NCI-H1417 (cell line): ENCODE measurements at places on chromosomes 4 and X.

- DNase-seq = peak; percentile 94
These were observed 64.6 kb downstream of the ANAPC4 start for GRCh38 chr4:25441519-25442117.

- peak; percentile 13 for DNase-seq
These were observed 721 bp upstream of the MAOA start for GRCh38 chrX:43655151-43656004.

GRCh38 chr4:8829584-8829983 lies 42.1 kb downstream of the HMX1 start:
- DNase-seq = no peak

DNA sequence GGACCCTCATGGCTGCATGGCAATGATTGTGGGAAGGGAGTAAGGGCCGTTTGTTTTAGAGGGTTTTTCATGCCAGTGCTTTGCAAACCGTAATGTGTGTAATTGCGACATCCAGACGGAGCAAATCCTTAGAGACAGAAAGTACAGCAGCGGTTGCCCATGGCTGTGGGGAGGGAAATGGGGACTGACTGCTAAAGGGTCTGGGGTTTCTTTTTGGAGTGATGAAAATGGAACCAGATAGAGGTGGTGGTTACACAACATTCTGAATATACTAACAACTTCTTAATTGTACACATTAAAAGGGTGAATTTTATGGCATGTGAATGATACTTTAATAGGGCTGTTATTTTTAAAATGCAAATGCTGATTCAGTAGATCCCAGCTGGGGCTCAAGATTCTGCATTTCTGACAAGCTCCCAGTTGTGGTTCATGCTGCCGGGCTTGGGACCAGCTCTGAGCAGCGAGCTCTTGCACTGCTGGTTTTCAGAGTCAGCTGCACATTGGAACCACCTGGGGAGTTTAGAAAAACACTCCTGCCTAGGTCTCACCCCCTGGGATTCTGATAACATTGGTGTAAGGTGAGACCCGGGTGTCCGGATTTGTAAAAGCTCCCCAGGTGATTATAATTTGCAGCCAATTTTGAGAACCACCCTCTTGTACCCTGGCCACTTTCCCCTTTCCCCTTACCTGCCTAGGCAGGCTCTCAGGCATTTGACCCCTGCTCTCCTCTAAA lies 47.7 kb downstream of the PRPS1 start:
- DNase-seq = peak; percentile 48

GRCh38 chr4:176425035-176425434 lies 105.3 kb downstream of the SPCS3 start:
- DNase-seq = no peak
